ENCODE measurements at places on chromosomes 7 and 10.

DNA sequence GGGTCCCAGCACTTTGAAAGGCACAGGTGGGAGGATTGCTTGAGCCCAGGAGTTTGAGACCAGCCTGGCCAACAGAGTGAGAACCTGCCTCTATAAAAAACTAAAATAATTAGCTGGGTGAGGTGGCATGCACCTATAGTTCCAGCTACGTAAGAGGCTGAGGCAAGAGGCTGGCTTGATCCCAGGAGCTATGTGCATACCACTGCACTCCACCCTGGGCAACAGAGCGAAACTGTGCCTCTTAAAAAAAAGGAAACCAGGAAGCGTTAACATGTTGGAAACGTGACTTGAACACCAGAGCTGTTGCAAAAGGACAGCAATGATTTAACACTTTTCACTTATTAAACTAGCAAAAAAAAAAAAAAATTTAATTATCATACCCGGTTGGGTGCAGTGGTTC is 12.6 kb downstream of the BAZ1B start:
- no peak for DNase-seq

- no peak for DNase-seq
Measured at GRCh38 chr10:56449770-56450169, 88.7 kb upstream of the ZWINT start.

GRCh38 chr7:119175911-119176627 is 951.6 kb downstream of the ANKRD7 start:
- peak; percentile 2 for DNase-seq

DNA sequence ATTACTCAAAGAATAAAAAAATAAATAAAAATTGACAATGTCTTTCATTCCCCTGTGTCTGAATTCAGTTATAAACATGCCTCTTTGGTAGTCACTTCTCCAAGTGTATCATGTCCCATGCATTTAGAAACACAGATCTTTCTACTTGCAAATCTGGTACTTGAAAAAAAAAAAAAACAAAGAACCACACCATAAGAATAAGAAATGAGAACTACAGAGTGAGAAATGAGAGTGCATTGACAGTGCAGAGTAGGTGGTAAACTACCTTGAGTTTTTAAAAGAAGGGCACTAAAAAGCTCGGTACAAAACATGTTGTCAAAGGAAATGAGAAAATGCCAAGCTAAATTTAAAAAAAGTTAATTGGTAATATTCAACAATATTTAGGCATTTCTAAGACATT is 123.0 kb downstream of the GPR85 start:
- DNase-seq = no peak

DNA sequence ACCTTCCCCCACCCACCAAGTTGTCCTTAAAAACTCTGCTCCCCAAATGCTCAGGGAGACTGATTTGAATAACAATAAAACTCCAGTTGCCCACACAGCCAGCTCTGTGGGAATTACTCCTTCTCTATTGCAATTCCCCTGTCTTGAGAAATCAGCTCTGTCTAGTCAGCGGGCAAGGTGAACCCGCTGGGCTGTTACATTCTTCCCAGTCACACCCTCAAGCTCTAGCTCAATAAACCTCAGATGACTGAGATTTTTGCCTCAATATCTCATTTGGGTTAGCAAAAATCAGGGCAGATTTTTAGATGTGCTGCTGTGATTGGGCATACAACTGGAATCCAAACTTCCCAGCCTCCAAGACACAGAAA is 32.9 kb downstream of the SVOPL start:
- no peak for DNase-seq

GRCh38 chr10:3294919-3295581 is 122.5 kb upstream of the PITRM1 start:
- DNase-seq = no peak

- no peak for DNase-seq
Measured at GRCh38 chr10:580778-581177, 108.7 kb downstream of the DIP2C start.

DNA sequence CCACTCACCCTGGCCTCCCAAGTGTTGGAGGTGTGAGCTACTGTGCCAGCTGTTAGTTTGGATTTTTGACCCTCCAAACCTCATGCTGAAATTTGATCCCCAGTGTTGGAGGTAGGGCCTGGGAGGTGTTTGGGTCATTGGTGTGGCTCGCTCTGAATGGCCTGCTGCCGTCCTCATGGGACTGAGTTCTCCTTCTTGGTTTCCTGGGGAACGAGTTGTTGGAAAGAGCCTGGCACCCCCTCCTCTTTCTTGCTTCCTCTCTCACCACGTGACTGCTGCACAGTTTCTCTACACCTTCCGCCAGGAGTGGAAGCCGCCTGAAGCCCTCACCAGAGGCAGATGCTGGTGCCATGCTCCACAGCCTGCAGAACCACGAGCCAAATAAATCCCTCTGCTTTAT is 253.5 kb downstream of the PHTF2 start:
- DNase-seq = no peak

GRCh38 chr7:133830081-133830480 is 297.1 kb upstream of the LRGUK start:
- no peak for DNase-seq
